ENCODE measurements at places on chromosomes 1 and 21.

- DNase-seq = no peak
Measured at GRCh38 chr1:209758400-209758799, 2.5 kb downstream of the TRAF3IP3 start.

- DNase-seq = no peak
Measured at GRCh38 chr1:208510192-208510952, 266.2 kb upstream of the PLXNA2 start.

DNA sequence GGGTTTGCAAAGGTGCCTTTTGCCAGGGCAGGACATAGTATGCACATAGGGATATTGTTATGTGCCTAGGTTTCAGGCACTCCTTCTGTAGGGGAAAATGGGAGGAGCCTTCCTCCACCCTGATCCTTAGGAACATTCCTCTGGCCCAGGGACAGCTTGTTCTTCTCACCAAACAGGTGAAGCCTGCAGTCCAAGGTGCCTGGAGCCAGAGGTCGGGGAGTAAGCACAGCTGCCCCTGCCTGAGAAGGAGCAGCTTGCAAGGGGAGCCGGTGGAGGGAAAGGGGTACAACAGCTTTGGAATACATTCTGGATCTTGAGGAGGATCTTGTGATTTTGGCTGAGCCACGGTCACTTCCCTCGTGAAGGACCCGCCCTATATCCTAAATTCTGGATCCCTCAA is 82.4 kb upstream of the CD1D start:
- no peak for DNase-seq

DNA sequence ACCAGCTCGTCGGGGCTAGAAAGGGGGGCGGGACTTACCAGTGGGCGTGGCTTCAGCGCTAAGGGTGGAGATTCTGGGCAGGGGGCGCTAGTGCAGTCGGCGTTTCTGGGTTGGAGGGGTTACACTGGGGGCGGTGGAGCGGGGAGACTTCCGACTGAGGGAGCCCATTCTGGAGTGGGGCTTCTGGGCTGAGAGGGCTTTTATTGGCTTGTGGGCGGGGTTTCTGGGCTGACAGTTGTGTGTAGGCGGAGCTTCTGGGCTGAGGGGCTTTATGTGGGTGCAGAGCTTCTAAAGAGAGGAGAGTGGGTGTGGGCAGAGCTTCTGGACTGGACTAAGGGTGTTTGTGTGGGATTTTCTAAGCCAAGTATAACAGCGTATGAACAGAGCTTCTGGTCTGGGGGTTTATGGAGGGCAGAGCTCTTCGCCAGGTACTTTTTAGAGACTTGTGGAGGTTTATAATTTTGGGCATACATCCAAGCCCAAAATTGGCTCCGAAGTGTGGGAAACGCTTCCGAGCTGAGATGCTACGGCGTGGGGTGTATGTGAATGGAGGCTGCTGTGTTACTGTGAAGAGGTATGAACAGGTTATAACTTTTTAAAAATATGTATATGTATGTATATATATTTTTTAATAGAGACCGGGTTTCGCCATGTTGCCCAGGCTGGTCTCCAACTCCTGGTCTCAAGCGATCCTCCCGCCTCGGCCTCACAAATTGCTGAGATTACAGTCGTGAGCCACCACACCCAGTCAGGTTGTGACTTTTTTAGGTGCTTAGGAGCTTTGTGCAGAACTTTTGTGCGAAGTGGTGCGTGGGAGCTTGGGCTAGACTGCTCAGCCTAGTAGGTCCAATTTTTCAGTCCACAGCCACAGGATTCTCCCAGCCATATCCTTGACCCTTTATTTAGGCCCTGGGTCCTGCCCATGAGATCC is 825 bp downstream of the TMEM39B start:
- no peak for DNase-seq

DNA sequence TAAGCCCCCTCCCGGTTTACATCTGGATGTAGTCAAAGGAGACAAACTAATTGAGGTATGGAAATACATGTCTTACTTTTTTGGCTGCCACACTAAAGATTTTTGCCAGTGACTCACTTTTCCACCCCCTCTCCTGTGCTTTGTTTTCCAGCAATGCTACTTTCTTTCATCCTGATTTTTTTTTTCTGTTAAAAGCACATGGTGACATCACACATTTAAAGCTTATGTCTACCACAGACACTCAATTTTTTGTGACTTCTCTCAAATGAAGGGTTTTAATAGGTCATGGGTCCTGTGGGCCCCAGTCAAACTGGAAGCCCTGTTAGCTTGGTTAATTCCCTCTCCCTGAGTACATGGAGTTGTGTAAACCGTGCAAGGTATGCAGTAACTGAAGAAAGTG is 2.2 kb downstream of the PPP1R8 start:
- no peak for DNase-seq

DNA sequence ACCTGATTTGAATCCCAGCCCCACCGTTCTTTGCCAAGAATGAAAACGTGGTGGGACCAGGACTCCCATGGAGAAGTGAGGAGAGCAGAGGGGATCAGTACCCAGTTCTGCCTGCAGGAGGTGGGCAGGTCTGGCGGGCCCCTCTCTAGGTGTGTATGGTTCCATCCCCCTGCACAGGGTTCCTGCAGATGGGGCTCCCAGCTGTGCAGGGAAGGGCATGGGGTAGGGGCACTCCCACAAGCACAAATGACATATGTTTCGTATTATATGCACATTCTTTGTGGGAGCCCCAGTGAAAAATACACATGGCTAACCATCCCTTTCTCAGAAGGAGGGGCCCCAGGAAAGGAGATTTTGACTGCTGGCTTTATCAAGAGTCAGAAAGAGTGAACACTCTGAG is 144.6 kb downstream of the PLPP3 start:
- DNase-seq = no peak

GRCh38 chr1:46244656-46245371 is 2.7 kb upstream of the RAD54L start:
- DNase-seq = no peak

- DNase-seq = no peak
Measured at GRCh38 chr1:153379591-153379990, 4.2 kb upstream of the S100A12 start.

DNA sequence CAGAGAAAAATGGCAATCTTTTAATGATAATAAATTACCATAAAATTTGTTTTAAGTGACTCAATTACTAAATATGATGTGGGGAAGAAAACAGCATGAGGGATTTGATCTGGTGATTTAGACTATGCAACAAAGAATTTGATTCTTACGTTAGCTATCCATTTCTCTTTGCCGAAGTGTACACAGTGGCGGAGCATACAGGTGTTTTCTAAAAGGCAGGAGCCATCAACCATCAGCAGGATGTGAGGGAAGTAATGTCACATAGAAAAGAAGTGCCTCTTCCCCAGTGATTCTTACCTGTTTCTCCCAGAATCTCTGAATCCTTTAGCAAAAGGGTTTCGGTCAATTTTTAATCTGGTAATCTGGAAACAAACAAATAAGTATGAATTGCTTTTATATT is 74.3 kb downstream of the TBX15 start:
- DNase-seq = no peak

DNA sequence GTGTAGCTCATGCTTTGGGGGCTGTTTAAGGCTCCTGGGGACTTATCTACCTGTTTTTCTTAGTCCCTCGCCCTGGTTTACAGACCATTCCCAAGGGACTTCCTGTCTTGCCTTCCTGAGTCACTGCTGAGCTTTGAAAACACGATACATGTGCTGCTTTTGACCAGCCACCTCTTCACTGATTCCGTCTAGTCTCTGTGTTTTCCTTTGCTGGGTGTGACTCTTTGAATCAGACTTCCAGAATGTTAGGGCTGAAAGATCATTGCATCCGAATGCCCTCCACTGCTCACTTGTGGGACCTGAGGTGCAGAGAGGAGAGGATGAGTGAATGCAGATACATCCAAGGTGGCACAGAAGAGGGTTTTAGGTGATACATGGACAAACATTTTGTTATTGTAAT is 35.4 kb upstream of the CITED4 start:
- DNase-seq = no peak

DNA sequence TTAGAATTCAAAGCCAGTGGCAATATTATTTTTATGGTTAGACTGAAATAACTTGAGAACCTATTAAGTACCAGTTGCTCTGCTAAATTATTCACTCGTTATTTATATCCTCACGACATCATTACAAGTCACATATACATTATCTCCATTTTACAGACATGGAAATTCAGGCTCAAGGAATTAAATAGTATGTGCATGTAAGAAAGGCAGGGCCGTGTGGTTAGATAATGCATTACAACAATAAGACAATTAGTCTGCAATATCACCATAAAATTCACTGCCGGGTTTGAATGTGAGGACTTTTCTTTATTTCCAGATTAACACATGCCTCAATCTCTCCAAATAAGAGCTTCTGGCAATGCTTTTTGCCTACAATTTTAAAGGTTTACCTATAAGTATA is 523.4 kb downstream of the PTBP2 start:
- no peak for DNase-seq

DNA sequence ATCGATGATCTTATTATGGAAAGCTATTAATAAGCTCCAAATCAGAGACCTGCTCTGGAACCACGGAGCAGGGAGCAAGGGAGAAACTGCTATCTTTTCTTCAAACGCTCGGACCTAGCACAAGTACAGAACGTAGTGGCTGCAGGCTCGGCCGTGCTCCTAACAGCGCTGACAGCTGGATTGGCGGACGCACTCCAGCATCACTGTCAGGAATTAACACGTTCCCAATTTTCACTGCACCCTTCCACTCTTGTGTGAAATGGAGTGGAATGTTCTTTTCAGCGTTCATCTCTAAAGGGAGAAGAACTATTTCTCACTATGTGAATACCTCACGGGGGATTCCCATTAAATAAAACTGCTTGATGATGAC is 106.9 kb downstream of the ZNF281 start:
- no peak for DNase-seq
